ENCODE measurements at places on chromosomes 5 and 9.

DNA sequence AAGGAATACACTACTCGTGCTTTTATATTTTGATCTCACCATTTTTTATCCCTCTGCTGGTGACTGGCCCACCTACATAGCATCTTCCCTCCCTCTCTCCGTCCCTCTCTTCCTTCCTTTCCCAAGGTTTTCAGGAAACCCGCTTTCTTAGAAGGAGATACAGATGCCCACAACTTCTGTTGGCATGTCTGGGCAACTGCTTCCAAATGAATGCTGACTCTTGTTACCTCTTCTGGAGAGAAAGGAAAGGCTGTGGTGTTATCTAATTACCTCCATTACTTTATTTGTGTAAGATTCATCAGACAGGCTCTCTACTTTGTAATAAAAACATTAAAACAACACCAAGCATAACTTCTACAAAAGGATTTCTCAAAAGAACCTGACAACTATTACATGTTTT is 20.2 kb downstream of the FANCC start:
- DNase-seq = no peak

DNA sequence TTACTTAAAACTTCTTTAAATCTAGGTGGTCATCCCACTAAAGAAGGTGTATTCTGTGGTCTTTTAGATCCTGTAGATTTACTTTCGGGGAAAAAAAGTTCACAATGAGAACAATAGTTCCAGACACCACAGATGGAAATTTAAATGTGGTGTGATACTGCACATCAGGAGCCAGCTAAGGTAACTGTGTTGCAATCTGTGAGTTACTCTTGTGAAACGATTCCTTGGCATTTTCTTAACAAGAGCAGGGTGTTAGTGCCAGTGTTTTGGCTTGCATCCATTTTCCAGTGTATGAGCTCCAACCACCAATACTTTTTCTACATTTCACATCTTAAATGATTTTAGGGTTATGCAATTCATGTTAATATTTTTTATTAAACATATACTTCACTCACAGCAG is 674.5 kb downstream of the CETN3 start:
- no peak for DNase-seq

GRCh38 chr9:129422032-129422842 is 198.7 kb downstream of the C9orf50 start:
- no peak for DNase-seq

GRCh38 chr9:137556069-137556838 is 4.6 kb downstream of the MRPL41 start:
- DNase-seq = no peak

- no peak for DNase-seq
Measured at GRCh38 chr5:81802625-81803024, 51.7 kb upstream of the SSBP2 start.

GRCh38 chr5:116076496-116076895 is 8.3 kb upstream of the COMMD10 start:
- no peak for DNase-seq

DNA sequence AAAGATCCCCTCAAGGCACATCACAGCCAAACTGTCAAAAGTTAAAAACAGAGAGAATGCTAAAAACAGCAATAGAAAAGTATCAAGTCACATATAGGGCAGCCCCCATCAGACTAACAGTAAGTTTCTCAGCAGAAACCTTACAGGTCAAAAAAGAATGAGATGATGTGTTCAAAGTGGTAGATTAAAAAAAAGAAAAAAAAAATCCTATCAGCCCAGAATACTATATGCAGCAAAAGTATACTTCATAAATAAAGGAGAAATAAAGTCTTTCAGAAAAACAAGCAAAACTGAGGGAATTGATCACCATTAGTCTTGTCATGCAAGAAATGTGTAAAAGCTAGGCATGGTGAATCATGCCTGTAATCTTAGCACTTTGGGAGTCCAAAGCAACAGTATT is 99.9 kb upstream of the RAD23B start:
- no peak for DNase-seq

DNA sequence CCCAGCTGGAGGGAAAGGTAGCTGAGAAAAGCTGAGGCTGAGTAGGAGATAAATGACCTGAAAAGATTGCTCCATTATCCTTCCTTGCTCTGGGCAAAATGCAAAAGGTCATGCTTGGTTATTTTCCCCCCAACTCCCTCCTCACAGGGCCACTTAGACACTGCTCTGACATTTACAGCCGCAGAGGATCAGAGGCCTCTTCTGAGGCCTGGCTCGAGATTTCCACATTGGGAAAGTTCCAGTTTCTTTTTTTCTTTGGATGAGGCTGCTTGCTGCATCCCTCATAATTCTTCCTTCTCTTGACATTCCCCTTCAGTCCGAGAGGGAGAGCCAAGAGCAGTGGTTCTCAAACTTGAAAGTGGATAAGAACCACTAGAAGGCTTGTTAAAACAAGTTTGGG is 60.1 kb upstream of the HSPA9 start:
- DNase-seq = no peak

DNA sequence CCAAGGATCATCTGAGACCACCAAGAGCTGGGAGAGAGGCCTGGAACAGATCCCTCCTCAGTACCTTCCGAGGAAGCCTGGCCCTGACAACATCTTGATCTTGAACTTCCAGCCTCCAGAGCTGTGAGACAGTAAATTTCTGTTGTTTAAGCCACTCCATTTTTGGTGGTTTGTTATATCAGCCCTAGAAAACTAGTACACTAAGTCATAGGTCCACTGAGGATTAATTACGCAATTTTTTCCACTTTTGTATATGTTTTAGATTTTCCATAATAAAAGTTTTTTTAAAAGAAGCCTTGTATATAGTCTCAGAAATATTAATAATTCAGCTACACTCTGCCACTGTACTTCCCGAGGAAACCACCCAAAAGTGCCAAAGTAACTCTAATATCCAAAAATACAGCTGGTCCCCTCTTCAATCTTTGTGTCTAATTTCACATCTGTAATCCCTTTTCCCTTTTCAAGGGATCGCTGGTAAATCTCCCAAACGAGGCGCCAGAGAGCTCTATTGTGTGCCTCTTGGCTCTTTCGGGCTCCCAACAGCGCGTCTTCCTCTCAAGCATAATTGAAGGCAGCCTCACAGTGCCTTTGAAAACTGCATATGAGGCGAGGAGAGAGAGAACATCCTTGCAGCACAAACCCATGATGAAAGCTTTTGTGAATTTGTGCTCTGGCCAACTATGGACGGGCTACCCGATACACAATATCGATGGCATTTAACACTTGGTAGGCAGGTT is 32.7 kb downstream of the PRUNE2 start:
- DNase-seq = no peak

DNA sequence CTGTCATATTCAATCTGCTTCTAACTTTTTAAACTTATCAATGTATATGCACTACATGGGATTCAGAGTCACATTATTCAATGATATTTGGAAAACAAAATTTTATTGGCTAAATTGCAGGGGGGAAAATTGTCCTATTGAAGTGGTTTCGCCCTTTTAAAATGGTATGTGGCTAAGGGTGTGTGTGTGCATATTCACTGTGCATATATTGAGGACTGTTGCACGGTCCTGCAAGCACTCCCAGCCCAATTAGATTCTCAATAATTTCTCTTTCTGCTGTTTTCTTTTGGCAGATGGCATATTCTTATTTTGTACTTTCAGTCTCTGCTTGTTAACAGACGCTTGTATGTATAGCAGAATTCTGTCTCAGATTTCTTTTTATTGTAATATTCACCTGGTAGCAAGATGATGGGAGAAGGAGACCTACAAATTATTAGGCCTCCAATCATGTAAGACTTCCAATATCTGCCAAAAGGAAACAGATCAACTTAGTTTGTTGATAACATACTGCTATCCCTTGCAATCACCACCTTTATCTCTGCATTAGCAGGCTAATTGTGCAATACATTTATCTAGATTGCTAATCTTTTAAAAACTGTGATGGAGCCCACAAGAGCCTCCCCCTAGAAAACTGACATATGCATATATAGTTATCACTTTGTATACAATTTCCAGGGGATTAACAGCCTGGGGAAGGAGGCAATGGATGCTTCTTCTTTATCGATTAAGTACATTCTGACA is 411.5 kb downstream of the PLK2 start:
- DNase-seq = no peak

Data from aorta (tissue), 5 donors.